Fibroblast of pulmonary artery (primary cell): ENCODE measurements at places on chromosomes 2 and 18.

DNA sequence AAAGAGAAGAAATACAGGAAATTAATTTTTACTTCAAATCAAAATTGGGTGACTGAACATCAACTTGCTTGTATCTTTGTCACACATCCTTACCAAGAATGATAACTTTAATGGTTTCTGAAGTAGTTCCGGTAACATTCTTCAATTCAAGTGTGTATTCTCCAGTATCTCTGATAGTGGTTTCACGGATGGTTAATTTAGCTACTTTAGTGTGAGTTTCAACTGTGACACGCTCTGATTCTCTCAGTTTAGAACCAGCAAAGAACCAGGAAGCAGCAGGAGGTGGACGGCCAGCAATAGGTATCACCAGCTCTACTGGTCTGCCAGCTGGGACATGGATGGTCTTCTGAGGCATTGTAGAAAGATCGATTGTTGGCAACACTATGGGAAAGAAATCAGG, 62.3 kb downstream of the PLEKHA3 start:
- DNase-seq = no peak

DNA sequence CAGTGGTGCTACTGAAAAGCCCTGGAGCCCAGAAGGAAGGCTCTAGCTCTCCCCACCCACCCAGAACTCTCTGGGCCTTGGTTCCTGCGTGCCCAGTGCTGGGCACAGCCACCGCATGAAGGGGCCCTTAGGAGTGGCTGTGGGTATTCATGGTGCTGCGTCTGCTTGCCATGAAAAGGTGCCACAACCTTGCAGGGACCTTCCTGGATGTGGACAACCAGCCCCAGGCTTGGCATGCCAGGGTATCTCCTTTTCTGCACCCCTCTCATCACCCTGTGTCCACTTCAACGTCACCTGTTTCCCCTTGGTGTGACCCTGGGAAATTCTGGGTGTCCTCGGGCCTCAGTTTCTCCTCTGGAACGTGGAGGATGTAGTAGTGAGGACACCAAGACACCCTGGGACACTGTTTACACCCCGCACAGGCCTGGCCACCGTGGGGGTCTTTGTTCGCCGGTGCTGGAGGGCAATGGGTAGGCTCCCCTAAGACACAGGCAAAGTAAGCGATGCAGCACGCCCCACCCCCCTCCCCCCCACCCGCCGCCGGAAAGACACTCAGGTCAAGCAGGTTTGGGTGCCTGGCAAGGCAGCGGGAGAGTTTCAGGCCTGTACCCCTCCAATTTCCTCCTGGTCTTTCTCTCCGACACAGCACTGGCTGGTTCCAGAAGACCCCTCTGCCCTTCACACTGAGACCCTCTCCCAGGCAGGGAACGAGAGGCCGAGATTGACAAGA, 34.8 kb upstream of the TAF1B start:
- DNase-seq = no peak

- no peak for DNase-seq
These were observed 22.5 kb downstream of the FSHR start for GRCh38 chr2:49131801-49132200.

- DNase-seq = no peak
These were observed 141.6 kb downstream of the NETO1 start for GRCh38 chr18:72726201-72726600.

DNA sequence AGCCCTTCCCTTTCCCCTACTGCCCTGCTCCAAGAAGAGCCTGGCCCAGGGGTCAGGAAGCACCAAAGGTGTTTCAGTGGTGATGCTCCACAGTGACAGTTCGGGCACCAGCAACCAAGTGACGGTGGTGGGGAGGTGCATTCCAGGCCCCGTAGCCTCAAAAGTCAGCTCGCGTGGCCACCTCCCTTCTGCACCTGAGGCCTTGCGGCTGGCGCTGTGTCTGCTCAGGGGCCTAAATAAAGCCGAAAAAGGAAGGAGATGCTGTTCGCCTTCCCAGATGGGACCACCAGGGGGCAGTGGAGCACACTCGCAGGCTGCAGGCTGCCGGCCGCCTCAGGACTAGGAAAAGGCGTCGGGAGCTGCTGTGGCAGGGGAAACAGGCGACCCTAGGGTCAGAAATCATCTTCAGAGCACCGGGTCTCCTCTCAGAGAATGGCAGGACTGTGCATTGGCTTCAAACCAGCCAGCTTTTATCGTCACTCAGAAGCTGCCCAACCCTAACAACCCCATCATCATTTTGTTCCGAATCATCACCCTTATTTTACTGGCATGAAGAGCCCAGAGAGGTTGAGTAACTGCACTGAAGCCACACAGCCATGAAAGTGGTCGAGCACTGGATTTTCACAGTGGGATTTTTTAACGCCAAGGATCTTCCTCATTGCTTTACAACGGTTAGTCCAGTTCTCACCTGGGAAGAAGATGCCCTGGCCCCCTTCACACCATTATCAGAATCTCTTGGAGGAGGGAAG, 213.0 kb upstream of the CELF4 start:
- DNase-seq = peak; percentile 63
